ENCODE measurements at places on chromosomes 4 and X.

GRCh38 chr4:165175879-165176278 is 31.5 kb upstream of the KLHL2 start:
- DNase-seq, result no peak

- DNase-seq, result no peak
These were observed 56.3 kb upstream of the NAP1L5 start for GRCh38 chr4:88753658-88754571.

DNA sequence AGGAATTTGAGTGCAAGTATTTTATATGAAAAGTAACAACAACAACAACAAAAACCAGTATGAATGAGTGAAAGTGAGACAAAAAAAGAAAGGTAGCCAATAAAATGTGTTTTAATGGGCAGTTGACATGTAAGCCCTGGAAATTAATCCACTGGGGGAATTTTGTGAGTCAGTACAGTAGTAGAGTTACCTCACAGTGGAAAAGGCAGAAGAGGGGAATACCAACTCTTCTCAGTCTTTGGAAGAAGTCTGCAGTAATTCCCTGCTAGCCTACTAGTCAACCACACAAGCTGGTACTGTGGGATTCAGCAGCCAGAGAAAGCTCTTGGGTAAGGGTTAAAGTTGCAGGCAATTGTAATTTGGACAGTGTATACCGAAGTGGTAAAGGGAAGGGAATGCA is 76.3 kb upstream of the IL15 start:
- no peak for DNase-seq

- no peak for DNase-seq
These were observed 19.7 kb downstream of the QDPR start for GRCh38 chr4:17492058-17492741.

DNA sequence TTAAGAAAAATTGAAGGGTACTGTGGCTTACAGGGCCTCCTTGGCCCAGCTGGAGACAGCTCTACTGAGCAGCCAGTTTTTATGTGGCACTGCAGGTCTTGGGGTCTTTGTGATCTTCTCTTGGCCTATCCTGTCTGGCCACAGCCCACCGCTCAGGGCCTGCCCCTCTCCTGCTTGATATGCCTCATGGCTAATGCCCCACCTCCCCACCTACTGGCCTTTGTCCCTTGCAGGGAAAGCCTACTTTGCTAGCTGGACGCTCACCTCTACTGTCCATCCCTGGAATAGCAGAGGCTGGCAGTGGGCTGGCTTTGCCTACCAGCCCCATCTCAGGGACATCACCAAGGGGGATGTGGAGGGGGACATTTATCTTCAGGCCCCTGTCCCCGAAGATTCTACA is 134.1 kb downstream of the PJA1 start:
- DNase-seq, result no peak

GRCh38 chr4:119191505-119191904 is 21.0 kb upstream of the USP53 start:
- no peak for DNase-seq

GRCh38 chr4:38687571-38688011 is 23.6 kb downstream of the KLF3 start:
- DNase-seq, result no peak

- no peak for DNase-seq
These were observed 76.1 kb downstream of the CHST7 start for GRCh38 chrX:46649421-46650260.

GRCh38 chr4:76526585-76526990 is 91.6 kb downstream of the SHROOM3 start:
- DNase-seq, result no peak

DNA sequence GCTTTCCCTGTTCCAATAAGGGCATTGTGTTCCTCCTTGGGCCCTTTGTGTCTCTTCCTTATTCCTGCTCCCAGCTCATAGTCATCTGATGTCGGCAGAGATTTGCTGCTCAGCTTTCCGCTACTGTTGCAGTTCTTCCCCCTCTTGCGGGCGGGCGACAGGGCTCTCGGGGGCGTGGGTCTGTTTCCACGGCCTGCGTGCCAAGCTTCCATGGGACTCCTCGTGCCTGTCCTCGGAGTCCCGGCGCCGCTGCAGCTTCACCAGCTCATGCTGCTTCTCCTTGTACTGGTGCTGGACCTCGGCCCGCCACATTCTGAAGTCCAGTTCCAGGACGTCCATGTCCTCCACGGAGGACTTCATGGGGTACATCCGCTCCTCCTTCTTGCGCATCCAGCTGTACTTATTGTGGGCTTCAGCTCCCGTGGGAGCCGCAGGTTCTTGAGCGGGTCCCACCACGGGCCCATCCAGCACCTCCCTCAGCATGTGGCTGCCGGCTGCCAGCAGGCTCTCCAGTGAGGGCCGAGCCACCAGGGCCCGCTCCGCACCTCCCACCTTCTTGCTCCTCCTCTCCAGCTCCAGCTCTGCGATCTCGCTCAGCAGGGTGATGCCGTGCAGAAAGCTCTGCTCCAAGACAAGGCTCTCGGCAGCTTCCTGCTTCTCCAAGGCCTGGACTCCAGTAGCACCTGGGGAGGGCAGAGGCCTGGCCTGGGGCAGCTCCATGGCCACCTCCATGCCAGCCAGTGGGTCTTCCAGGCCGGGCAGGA is 74.1 kb upstream of the UCP1 start:
- DNase-seq, result no peak

- no peak for DNase-seq
These were observed 687.4 kb upstream of the HS3ST1 start for GRCh38 chr4:12116009-12116552.

GRCh38 chr4:138298866-138299265 is 56.7 kb upstream of the SLC7A11 start:
- no peak for DNase-seq

DNA sequence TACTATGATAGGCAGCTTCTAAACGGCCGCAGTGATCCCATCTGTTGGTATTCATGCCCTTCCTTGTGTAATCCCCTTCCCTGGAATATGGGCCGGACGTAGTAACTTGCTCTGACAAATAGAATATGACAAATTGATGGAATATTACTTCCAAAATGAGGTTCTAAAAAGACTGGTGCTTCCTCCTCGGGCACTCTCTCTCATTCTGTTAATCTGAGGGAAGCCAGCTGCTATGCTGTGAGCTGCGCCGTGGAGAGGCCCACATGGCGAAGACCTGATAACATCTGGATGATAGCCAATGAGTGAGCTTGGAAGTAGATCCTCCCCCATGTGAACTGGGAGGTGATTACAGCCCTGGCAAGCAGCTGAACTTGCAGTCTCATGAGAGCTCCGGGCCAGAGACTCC is 27.2 kb upstream of the SLC25A4 start:
- DNase-seq, result no peak

DNA sequence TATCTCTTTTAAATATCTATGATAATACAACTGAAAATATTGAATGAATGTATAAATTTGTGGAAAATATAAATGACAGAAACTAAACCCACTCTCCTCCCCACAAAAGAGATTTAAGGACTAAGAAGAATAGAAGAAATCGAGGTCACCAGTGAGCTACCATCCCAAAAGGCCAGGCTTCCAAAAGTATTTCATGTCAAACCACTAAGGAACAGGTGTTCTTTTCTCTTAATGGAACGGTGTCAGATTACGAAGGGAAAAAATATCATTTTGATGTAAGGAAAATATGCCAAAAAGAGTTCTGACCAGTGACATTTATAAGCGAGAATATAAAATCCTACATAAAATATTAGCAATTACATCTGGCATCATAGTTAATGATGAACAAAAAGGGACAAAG is 13.6 kb upstream of the TCEAL4 start:
- no peak for DNase-seq

- no peak for DNase-seq
These were observed 68.4 kb upstream of the BMP2K start for GRCh38 chr4:78707793-78708192.

GRCh38 chr4:72446353-72447055 is 122.5 kb downstream of the ADAMTS3 start:
- DNase-seq, result no peak

GRCh38 chr4:147984065-147984777 is 252.3 kb downstream of the ARHGAP10 start:
- no peak for DNase-seq

DNA sequence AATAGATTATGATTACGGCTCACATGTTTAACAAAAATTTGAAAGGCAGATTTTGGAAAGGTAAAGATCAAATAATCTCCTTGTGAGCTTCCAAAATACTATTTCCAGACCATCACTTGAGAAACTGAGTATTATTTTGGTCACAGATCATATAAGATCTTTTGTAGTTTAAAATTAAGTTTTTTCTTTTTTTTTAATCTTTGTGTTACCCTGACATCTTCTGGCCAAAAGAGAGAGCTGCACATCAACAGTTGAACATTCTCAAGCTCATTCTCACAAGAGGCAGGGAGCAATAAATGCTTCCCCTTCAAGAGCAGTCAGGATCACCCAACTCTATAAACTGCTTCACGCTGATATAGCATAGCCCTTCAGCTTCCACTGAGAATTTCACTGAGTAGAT is 15.9 kb downstream of the TMEM192 start:
- no peak for DNase-seq

DNA sequence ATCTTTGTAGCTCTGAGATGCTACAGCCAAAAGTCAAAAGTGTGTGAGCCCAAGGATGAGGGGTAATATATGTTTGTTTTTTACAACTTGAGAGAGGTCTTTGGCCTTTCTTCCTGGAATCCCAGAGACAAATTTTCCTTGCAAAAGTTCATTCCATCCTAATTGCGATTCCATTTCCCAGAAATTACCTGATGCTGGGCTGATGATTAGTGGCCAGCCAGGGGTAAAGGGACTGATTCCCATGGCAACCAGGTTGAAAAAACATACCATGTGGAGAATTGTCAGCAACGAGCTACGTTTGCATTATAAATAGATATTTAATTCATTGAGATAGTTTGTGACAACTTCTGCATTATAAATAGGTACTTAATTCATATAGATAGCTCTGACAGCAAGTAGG is 17.8 kb downstream of the IGSF1 start:
- DNase-seq, result no peak

DNA sequence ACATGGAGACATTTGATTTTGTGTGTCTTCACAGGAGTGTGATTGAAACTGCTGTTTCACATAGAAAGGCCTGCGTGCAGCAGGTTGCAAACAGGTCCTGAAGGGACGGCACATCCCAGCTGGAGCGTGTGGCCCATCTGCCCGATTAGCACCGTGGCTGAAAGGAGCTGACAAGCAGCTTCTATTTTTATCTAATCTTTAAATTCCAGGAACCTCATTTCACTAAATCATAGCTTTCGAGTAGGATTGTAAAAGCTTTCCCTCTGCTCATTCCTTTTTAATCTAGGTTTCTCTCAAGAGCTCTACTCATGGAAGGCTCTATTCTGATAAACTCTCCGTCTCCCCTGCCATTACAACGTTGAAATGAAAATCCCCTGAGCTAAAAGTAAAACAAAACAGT is 106.8 kb downstream of the FSTL5 start:
- no peak for DNase-seq

- no peak for DNase-seq
These were observed 74.7 kb downstream of the REPS2 start for GRCh38 chrX:17020851-17021821.

GRCh38 chr4:163948920-163949455 is 454.5 kb downstream of the TMA16 start:
- no peak for DNase-seq

- no peak for DNase-seq
These were observed 119.5 kb downstream of the STOX2 start for GRCh38 chr4:184024637-184025036.

GRCh38 chr4:184416913-184417734 is 57.2 kb downstream of the IRF2 start:
- no peak for DNase-seq

- DNase-seq, result peak; percentile 1
These were observed at the start of gene WNK3 for GRCh38 chrX:54357414-54358377. Gene WNK3, minus strand, starts transcription at chrX:54358046.
